A549 (cell line): ENCODE measurements at places on chromosomes 2 and 18. TPM values are rescaled to one million over a fixed set of nuclear protein-coding genes. Genes with fewer than 3 reads are reported as not detected.
A peak's percentile ranks its signal among the peaks of the same experiment; 100 is the strongest.

- DNase-seq: no peak
These were observed 253.4 kb downstream of the PIEZO2 start for GRCh38 chr18:10895976-10896375.

DNA sequence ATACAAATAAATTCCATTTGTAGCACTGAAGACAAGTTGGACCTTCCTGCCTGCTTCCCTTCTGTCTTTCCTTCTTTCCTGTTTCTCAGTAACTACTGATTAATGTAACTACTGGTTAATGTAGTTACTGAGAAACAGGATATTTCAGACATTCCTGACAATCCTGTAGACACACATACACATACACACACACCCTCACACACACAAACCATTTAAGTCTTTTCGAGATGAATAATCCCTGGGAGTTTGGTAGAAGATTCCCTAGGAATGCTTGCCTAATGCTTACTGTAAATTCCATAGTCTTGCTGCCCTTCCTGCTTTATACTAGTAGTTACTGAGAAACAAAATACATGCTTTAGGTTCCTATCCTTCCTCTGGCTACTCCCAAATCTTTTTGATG is 83.9 kb downstream of the PIK3C3 start:
- DNase-seq: peak; percentile 53

- DNase-seq: no peak
These were observed 211.2 kb upstream of the CTAGE1 start for GRCh38 chr18:22628795-22629510.

- no peak for DNase-seq
These were observed 266.1 kb upstream of the RAB6C start for GRCh38 chr2:129713337-129713736.

GRCh38 chr18:73136134-73136533 is 268.3 kb upstream of the NETO1 start:
- peak; percentile 2 for DNase-seq

GRCh38 chr2:43737097-43737854 is 36.6 kb upstream of the DYNC2LI1 start:
- DNase-seq: no peak

- no peak for DNase-seq
These were observed 85.3 kb downstream of the TRAPPC8 start for GRCh38 chr18:31857526-31858106.

DNA sequence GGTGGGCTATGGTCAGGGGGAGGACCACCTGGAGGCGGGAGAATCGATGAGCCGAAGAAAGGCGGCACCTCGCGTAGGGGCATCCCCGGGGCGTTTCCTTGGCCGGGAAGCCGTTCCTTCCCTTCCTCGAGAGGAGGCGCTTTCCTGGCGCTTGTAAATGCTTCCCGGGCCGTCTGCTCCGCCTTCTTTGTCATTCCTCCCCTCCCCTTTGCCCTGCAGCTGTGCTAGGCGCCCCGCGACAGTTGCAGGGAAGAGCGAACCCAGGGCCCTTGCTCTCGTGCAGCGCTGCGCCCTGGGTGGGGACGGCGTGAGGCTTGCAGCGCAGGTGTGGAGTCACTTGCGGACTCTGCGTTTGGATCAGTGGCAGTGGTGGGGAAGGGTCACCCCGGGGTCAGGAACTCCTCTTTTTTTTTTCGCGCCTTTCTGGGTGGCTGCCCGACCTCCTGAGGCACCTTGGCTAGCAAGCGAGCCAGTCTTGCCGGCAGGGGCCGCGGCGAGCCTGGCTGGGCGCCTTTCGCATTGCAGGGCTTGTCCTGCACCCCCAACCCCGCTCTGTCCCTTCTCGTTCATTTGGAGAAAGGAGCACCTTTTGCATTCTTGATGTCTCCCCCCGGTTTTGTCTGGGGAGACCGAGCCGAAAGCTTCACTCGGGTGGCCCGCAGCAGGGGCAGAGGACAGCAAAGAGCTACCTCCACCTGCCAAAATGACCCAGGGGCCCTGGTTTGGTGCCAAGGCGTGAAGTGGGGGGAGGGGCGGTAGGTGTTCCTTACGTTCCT is 858 bp downstream of the KCNS3 start:
- peak; percentile 82 for DNase-seq

DNA sequence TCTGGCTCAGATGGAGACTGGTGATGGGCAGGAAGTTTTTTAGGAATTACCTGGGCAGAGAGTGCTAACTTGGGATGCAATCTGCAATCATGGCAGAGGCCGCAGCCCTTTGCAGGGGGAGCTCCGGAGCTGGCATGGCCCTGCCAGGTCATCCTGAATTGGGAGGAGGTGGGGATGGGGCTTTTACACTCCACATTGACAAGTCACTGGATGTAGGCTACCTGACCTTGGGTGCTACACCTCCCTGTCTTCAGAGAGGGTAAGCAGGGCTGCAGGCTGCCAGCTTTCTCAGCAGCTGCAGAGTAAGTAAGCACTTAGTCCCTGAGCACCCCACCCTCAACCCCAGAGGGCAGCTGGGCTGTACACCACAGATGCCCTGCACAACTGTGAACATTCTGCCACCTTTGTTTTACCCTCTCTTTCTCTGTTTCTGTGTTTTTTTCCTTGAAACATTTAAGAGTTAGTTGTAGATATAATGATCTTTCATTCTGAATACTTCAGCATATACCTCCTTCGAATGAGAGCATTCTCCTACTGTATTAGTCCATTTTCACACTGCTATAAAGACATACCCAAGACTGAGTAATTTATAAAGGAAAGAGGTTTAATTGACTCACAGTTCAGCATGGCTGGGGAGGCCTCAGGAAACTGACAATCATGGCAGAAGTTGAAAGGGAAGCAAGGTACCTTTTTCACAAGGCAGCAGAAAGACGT is 6.8 kb upstream of the HS1BP3 start:
- no peak for DNase-seq

DNA sequence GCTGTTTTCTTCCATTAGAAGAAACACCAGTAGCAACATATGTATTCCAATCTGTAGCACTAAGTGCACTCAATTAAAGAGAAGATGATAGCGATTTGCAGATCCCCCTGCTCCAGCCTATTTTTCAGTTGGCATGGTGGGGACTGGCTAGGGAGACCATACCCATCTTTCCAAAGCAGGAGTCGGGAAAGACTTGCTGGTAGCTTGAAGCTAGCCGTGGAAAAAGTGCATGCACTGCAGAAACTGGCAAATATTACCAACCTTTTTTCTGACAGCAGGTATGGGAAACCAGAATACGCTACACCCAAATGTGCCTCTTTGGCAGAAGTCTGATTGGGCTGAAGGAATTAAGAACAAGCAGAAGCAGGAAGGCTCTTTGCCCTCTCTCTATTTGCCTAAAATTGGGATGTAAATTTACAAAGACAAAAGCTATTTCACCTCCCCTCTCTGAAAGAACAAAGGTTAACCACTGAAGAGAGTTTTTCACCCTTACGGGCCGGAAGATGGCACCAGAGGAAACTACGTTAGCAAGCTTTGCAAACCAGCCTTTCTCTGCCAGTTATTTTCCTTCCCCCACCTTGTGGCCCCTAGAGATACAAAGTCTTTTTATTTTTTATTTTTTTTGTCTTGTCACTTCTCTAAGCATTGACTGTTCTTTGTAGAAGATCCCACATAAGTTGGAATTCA is 273.1 kb downstream of the DLGAP1 start:
- DNase-seq: no peak

DNA sequence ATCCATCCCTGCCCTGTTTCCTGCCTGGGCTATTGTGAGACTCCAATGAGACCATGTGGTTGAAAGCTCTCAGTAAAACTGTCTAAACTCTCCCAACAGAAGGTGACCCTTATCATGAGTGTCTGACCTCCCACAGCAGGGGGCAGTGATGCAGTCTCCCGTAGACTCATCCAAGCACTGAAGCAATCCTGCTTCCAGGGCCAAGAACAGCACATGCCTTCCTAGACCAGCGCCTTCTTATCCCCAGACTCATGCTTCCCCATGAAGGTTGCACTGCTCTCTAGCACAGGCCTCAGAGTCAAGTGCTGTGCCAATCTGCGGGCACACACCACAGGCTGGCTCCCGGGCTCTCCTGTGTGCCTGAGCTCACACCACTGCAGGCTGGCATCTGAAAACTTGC is 112.3 kb downstream of the TNS1 start:
- DNase-seq: peak; percentile 33

DNA sequence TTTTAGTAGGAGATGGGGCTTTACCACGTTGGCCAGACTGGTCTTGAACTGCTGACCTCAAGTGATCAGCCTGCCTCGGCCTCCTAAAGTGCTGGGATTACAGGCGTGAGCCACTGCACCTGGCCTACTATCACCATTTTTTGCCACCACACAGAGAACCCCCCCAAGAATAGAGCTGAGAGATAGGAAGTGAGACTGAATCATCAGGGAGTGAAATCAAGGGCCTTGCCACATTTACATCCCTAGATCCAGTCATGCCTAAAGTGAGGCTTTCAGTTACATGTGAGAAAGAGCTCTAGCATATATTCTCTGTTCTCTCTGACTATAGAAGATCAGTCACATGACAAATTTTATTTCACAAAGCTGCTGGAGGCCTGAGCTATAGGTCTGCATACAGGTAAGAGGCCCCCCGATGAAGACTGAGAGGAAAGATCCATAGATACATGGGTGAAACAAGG is 28.0 kb upstream of the KCMF1 start:
- DNase-seq: no peak

DNA sequence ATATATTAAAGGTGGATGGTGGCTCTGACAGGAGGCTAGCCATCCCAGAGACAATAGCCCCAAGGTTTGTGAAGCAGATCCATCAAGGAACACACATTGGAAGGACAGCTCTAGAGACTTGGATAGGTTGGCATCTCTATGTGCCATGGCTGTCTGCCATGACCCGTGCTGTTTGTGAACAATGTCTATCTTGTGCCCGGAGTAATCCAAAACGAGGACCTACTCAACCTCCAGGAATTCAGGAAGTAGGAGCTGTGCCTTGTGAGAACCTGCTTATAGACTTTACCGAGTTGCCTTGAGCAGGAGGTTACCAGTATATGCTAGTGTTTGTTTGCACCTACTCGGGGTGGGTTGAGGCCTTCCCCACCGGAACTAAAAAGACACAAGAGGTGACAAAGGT is 43.1 kb upstream of the SELENOI start:
- no peak for DNase-seq

GRCh38 chr18:76619261-76619620 is 124.2 kb upstream of the ZNF516 start:
- DNase-seq: no peak

GRCh38 chr2:224126440-224126839 is 87.4 kb upstream of the SERPINE2 start:
- DNase-seq: no peak

DNA sequence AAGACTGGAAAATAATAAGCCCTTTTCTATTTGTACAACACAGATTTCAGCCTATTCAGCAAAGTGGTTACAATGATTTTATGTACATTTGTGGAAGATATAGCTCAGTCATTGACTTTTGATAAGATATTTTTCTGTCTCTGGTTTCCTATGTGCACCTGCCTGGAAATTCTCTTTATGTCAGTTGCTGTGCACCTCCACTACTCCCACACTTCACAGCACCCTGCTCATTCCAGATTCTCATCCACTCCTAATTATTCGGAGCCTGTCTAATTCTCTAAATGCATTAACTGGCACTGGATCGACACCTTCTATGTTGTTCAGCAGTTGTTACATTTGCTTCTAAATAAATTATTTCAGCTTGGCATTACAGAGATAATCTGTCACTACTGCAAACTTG is 275.1 kb upstream of the RND3 start:
- DNase-seq: no peak

GRCh38 chr18:39840406-39840805 is 2114.6 kb upstream of the PIK3C3 start:
- DNase-seq: no peak

DNA sequence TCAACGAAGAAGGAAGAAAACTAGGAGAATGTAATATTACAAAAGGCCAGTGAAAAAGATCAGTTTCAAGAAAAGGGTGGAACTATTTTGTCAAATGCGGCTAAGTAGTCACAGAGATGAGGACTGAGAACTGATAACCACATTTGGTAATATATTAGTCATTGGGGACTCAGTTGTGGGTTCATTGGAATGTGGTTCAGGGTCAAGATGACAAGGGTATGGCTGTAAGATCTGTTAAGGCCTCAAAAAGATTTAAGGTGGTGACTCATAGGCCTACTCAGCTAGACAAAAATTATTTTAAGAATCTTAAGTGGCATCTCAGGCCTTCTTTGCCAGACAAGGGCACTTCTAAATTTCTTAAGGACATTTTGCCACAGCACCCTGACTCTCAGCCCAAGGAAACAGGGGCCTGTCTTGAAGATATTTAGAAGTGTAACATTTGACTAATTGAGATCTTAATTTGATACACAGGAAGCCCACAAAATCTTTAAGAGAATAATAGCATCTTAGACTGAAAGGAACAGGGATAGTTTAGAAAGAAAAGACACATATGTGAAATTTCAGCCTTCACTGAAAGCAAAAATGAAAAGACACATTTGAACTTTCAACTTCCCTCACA is 81.3 kb downstream of the STRADB start:
- no peak for DNase-seq

DNA sequence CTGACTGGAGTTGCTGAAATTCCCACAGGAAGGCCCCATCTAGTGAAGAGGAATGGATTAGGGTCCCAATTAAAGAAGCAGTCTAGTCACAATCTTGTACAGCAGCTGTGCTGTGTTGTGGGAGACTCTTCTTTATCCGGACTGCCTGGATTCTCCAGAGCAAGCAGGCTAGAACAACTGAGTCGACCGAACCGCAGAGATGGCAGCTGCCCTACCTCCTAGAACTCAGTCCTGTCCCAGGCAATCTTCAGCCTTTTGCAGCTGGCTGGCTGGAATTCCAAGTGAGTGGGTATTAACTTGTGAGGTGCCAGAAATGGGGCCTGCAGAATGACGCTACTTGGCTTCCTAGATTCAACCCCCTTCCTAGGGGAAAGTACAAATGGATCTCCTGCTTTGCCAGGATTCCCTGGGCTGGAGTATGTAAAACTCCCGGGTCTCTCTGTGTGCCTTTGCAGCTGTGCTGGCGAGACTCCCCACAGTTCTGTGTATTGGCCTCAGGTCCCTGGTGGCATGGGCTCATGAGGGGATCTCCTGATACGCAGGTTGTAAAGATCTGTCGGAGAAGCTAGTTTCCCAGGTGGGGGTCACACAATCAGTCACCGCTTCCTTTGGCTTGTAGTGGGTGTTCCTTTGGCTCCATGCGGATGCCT is 1952.6 kb upstream of the LRRTM1 start:
- DNase-seq: no peak

- no peak for DNase-seq
These were observed 294.2 kb upstream of the SALL3 start for GRCh38 chr18:78685250-78685979.

GRCh38 chr18:35619464-35619863 is 37.9 kb downstream of the GALNT1 start:
- DNase-seq: no peak

GRCh38 chr2:37883518-37883917 is 41.6 kb upstream of the RMDN2 start:
- no peak for DNase-seq

The INO80B gene
- 66.8 to 74.6 TPM (median 74.3 TPM) in 3 replicates for polyA plus RNA-seq

The LRATD1 gene
- not detected in 3 replicates for polyA plus RNA-seq

The TNFRSF11A gene
- 1.9 to 2.1 TPM (median 2.0 TPM) in 3 replicates for polyA plus RNA-seq

The TRABD2A gene
- polyA plus RNA-seq: 7.0 to 7.4 TPM (median 7.1 TPM) in 3 replicates

The RMND5A gene
- polyA plus RNA-seq: 9.9 to 10.5 TPM (median 10.3 TPM) in 3 replicates

The SRD5A2 gene
- polyA plus RNA-seq: 0.01 to 0.03 TPM in 2 of 3 replicates, not detected in the other

The SPEG gene
- 9.3 to 13.0 TPM (median 11.5 TPM) in 3 replicates for polyA plus RNA-seq

The DNAH7 gene
- polyA plus RNA-seq: 0.43 to 0.51 TPM (median 0.49 TPM) in 3 replicates

The MAP2 gene
- 0.43 to 0.53 TPM (median 0.50 TPM) in 3 replicates for polyA plus RNA-seq

The IL36B gene
- not detected in 3 replicates for polyA plus RNA-seq

The CCDC102B gene
- 0.58 to 1.4 TPM (median 1.2 TPM) in 3 replicates for polyA plus RNA-seq

The AMMECR1L gene
- polyA plus RNA-seq: 15.5 to 15.9 TPM (median 15.6 TPM) in 3 replicates
